ENCODE measurements at places on chromosomes 12 and 14.

- DNase-seq, result peak; percentile 16
Measured at GRCh38 chr12:32052212-32052713, 54.4 kb upstream of the BICD1 start.

- DNase-seq, result peak; percentile 8
Measured at GRCh38 chr14:85093631-85094330, 436.2 kb upstream of the FLRT2 start.

DNA sequence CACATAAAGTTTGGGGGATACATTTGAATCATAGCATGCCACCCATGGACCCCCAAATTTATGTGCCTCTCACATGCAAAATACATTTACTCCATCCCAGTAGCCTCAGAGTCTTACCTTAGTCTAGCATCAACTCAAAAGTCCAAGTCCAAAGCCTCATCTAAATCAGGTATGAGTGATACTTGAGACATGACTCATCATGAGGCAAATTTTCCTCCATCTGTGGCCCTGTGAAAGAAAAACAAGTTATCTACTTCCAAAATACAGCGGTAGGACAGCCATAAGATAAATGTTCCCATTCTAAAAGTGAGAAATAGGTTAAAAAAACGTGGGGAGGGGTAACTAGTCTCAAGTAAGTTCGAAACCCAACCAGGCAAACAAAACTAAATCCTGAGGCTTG is 444.2 kb downstream of the SNAPC1 start:
- DNase-seq, result no peak

DNA sequence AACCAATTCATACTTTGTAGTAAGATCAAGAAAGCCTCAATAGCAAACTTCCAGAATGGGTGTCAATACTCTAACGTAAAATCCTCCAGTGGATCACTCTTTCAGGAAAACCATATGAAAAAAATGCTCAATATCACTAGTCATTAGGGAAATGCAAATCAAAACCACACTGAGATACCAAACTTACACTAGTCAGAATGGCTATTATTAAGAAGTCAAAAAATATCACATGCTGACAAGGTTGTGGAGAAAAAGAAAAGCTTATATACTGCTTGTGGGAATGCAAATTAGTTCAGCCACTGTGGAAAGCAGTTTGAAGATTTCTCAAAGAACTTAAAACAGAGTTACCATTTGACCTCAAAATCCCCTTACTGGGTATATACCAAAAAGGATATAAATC is 49.5 kb upstream of the ATXN7L3B start:
- no peak for DNase-seq

GRCh38 chr12:104369708-104370107 is 66.2 kb downstream of the EID3 start:
- DNase-seq, result no peak

DNA sequence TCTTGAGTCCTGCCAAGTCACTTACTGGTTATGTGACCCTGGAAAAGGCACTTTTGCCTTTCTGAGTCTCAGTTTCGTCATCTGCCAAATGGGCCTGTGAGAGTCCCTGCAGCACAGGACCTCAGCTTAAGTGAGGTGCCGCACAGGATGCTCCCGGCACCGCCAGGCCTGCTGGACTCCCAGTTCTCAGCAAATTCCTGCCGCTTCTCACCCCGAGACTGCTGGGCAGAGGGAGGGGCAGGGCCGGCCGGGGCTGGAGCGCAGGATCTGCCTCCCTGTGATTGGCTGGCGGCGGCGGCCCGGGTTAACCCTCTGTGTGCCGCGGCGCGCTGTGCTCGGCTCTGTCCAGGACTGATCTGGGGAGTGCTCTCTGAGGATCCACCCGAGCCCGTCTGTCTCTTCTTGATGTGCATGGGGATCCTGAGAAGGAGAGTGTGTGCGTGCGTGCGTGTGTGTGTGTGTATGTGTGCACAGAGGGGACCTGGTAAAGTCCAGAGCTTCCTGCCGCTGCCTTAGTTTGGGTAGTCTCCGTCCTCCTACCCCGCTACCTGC is 8.6 kb downstream of the SETD1B start:
- DNase-seq, result peak; percentile 68

- no peak for DNase-seq
Measured at GRCh38 chr12:124715121-124715990, 147.9 kb upstream of the NCOR2 start.

DNA sequence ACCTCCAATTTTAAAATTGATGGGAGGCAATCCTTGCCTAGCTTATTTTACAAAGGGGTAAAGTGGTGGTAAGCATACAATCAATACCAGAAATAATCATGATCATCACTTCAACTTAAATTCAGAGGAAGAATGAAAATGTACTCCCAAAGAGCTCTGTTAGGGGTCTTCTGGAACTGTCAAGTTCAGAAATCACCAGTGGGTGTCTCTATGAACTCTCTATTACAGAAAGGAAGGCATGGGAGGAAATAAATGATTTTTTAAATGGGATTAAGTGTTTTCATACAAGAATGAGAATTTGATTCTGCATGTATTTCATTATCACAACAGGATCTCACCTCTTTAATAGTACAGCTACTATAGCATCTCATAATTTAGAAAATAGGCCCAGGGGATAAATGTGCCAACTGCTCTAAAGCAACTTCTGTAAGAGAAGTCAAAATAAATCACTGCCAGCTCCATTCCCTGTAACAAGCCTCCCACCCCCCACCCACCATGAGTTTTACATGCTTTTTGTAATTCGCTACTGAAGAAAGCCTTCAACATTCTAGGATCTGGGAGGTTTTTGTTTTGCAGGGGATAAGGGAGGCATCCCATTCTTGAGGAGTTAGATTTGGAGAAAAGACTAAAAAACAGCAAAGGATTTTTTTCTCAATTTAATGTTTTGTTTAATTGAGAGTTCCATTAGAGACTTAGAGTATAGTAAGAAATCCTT is 9.7 kb downstream of the DCP1B start:
- DNase-seq, result no peak

DNA sequence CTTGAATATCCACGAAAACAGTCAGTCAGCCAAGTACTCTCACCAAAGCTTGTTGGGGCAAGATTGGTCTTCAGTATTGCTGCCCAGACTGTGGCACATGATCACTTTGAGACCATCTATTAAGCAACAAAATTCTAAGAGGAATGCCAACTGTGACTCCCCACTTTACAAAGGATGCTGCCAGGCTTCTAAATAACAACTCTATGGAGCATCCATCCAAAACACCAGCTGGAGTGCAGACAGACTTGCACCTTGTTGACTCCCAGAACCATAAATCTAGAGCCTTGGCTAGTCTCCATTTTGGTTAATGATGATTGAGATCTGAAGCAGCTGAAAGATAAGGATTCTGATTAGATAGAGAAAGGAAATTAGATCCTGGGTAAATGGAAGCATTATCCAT is 132.8 kb downstream of the DIO2 start:
- no peak for DNase-seq

DNA sequence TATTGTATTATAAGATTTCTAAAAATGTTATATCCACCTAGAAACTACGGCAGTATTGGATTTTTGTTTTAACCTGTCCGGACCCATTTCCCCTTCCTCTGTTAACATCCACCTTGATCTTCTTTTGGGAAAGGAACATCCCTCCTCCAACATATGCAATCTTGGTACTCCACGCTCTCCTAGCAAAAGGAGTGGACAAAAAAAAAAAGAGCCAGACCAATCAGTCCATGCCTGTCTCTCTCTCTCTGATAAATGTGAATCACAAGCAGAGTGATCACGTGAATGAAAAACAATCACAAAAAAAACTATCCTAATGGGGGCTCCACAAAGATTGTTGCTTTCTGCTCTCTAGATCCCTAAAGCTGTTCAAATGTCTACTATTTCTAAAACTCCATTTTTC is 27.1 kb downstream of the OSBPL8 start:
- DNase-seq, result no peak

DNA sequence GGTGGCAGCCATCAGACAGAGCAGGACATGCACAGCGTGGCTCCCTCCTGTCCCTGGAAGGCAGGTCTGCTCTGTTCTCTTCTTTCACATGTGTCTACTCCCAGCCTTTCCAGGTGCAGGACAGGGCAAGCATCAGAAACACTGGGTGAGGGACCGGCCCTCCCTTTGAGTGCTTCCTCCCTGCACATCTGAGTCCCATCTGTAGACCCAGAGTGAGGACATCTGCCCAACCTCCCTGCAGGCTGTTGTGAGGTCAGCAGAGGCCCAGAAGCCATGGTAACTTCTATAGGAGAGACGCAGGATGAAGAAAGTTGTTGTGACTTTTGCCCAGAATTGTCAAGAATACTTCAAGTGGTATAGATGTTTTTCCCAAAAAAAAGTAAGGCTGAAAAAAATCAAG is 282.7 kb downstream of the CACNA1C start:
- no peak for DNase-seq

DNA sequence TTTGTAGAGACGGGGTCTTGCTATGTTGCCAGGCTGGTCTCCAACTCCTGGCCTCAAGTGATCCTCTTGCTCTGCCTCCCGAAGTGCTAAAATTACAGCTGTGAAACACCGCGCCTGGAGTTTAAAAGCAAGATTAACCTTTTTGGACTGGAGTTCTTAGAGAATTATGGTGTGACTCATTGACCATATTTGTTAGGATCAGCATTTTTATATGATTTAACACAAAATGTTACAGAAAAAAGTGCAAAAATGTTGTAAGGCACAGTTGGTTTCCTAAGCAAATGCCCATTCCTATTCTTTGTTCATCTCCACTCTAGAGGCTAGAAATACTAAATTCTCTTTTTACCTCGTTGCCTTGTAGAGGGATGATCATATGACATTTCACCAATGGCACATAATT is 27.6 kb downstream of the SLC35E3 start:
- DNase-seq, result no peak

GRCh38 chr14:61837336-61838229 is 75.4 kb downstream of the SNAPC1 start:
- DNase-seq, result peak; percentile 90

GRCh38 chr14:96270565-96271420 is 14.8 kb downstream of the BDKRB1 start:
- peak; percentile 29 for DNase-seq

- DNase-seq, result no peak
Measured at GRCh38 chr14:78611796-78612571, 441.8 kb downstream of the NRXN3 start.

- peak; percentile 91 for DNase-seq
Measured at GRCh38 chr12:50174971-50175715, 8.0 kb upstream of the CERS5 start.

DNA sequence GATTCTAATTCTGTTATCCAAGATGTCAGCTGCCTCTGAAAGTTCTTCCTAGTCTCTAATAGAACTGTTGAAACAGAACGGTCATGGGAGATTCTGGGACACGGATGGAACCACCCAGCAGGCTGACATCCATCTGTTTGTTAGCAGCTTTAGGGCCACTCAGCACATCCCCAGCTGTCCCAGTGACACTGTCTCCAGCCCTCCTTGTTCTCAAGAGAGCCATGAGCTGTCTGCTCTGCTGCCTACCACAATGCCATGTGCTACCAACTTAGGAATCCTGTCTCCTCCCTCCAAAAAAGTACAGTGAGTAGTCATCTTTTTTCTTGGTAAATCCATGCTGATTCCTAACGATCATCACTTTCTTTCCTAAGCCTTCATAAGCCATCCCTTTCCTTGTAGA is 130.5 kb downstream of the ZFP36L1 start:
- DNase-seq, result no peak

DNA sequence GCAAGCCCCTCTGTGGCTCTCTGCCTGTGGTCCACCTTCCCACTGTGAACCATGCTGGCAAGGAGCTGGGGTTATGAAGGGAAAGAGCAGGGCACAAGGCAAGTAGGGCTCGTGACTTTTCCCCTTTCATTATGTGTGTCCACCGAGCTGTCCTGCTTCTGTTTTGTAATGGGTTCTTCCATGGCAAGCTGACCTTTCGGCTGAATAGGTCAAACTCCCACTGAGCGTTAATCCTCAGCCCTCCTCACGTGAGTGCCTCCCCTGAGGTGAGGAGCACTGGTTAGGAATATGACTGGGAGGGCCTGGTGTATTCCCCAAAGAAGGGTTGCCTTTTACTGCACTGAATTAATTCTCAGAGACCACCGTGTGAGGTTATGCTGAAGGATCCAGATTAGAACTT is 424.3 kb downstream of the NPAS3 start:
- no peak for DNase-seq

DNA sequence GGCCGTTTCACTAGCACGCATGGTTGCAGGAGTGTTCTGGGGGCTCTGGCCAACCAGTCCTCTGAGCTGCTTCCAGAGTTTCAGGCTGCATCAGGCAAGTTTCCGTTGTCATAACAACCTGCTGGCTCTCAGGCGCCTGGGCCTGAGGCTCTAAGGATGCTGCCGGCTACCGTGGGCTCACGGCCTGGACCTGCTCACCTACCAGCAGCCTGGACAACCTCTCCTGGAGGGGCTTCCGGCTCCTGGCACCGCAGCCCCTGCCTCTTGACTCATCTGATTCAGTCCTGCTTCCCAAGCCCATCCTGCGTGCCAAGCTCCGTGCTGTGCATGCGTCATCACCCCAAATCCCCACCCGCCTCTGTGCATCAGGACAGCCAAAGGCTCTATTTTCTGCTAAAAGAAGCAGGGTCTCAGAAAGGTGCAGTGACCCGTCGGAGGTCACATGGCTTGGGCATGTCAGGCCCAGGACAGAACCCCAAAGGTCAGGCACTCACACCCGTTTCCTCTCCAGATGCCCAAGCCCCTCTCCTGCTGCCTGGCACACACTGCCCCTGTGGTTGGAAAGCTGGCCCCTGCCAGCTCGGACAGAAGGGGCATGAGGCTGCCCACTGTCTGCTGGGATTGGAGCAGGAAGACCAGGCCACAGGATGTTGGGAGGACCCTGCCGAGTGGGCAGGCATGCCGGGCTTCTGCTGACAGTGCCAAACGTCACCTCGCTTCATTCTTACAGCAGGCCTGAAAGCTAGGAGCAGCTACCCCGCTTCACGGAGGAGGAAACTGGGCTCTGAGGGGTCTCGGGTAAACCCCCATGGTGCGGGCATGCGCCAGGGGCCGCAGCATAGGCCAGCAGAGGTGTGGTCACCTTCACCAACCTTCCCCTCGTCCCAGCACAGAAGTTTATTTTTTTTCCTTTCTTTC is 5.7 kb downstream of the BEGAIN start:
- no peak for DNase-seq

- no peak for DNase-seq
Measured at GRCh38 chr14:93834699-93835371, 46.5 kb upstream of the PRIMA1 start.

DNA sequence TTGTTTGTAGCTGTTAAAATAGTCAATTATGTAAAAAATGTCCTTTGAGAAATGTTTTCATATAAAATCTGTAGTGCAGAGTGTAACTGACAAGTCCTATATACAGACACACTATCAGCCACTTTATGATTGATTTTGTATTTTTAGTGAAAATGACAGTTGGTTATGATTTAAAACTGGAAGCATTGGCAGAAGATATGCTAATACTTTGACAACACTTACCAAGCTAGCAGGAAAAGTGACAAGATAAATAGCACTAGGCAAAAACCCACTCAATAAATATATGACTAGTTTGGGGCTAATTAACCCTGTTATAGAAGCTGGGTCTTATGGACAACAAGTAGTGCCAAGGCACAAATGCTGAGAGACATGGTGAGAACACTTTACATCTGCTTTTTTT is 772.9 kb upstream of the NOVA1 start:
- no peak for DNase-seq

DNA sequence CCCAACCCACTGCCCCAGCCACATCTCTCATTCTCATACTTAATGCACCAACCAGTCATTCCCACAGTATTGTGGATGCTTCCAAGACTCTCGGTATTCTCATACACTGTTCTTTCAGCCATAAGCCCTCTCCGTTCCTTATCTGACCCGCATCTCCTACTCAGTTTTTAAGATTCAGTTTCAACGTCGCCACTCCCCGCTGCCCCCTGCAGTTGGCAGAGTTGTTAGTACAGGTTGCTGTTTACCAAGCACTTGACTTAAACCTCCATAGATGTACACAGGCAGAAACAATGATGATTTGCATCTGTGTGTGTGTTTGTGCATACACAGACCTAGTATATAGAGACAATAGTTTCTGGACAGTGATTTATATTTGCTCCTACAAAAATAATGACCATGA is 40.2 kb downstream of the PAH start:
- DNase-seq, result no peak

Data from fibroblast of pulmonary artery (primary cell).